ENCODE measurements at places on chromosomes 16 and 17.
A peak's percentile ranks its signal among the peaks of the same experiment; 100 is the strongest.

DNA sequence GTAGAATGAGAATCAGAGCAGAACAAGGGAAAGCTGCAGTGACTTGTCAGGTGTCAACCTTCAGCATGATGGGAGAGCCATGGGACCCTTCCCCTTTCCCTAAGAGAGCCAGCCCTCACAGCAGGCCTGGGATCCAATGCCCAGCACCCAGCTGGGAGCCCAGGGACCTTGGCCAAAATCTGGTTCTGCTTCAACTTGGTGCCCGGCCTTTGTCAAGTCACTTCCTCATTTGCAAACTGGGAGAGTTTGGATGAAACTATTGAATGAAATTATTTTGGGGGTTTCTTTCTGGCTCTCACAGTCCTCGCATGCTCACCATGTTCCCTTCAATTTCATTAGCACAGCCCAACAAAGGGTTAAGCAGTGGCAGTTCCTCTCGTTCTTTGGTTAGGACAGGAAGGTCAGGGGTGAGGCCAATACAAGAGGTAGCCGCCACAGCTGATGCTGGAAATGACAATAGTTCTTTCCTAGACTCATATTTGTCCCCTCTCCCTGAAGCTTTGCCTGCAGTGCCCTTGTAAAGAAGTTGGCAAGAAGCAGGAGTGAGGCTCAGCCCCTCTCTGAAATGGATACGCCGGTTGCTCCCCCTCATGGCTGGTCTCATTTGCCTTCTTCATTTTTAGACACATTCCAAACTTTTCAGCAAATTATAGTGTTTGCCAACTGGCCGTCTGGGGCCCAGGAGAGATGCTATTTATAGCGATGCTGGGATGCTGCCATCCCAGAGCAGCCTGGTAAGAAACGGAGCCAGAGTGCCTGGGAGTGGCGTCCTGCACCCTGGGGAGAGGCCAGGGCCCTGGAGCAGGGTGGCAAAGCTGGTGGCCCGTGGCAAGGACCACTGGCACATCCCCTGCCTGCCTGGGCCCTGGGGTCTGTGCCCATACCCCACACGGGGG lies 34.5 kb upstream of the MEOX1 start:
- DNase-seq, result no peak

DNA sequence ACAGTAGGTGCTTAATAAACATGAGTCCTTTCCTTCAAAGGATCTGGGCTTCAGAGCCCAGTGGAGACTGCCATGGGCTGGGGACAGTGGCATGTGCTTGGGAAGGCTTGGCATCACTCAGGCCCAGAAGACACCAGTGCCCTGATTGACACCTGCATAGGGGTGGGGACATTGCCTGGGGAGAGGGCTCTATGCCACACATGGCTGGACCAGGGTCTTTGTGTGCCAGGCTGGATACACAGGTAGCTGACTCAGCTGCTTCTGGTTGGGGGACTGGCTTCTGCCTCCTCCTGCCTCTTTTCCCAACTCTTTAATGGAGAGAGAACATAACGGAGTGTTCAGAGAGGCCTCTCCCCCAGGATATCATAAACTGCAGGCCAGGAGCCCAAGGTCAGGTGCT lies 93.1 kb upstream of the TMEM97 start:
- no peak for DNase-seq

DNA sequence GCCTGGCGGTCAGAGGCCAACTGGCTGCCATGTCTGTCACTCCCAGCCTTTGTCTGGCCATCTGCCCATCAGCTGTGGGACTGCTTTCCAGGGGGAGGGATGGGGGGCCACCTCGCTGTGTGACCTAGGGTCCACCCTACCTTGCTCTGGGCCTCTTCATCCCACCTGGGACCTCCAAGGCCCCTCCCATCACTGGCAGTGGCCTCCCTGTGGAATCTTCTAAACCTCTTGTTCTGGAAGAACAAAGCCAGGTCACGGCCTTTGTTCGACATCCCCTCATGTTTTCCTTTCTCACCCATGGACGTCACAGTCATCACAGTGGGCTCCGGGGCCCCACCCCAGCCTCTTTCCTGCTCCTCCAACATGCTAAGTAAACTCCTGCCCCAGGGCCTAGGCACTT lies 24.0 kb downstream of the SPNS2 start:
- no peak for DNase-seq

DNA sequence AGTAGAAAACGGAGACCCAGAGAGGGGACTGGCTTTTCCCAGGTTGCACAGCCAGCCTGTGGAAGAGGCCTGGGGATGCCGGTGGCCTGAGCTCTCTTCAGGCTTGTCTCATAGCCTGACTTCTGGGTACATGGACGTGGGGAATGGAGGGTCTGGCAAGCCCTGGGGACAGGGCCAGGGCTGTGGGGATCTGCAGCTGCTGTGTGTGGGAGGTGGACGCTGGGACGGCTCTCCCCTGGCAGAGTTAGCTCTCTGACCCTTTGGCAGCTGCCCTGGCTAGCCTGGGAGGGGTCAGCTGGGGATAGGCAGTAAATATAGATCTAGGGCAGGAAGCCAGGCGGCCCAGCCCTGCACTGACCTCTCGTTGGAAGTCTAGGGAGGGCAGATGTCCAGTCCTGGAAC lies 20.5 kb downstream of the SLC4A1 start:
- no peak for DNase-seq

- DNase-seq, result no peak
Observed at GRCh38 chr17:2218426-2218825, 85.2 kb downstream of the SMG6 start.

- no peak for DNase-seq
Observed at GRCh38 chr16:6104428-6104827, 1006.8 kb upstream of the EEF2KMT start.

- no peak for DNase-seq
Observed at GRCh38 chr16:17302620-17303019, 168.1 kb downstream of the XYLT1 start.

GRCh38 chr17:74975943-74976342 lies 3.4 kb upstream of the HID1 start:
- DNase-seq, result no peak

DNA sequence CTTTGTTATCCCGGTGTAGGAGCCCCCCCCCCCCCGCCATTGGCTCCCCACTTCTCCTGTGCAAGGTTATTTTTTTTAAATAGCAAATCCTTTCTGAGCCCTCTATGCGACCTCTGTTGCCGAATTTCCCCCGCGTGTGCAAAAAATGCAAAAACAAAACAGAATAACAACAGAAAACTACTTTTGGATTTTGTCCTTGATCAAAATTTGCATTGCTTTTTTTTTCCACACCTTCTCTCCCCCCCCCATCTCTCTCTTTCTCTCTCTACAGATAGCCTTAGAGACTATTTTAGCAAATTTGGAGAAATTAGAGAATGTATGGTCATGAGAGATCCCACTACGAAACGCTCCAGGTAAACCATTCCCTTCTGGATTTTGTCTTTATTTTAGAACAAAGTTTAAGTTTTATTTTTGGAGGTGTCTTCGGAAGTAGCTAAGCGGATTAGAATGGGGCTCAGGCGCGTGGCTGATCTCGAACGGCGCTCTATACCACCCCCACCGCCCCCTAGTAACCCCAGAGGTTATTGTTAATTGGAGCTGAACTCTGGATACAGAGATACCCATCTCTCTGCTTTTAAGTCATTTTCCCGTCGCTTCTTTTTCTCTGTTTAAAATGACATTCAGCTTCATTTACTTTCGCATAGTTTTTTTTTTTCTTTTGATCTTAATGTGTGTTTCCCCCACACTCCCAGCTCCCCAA lies 1.0 kb downstream of the MSI2 start:
- no peak for DNase-seq

DNA sequence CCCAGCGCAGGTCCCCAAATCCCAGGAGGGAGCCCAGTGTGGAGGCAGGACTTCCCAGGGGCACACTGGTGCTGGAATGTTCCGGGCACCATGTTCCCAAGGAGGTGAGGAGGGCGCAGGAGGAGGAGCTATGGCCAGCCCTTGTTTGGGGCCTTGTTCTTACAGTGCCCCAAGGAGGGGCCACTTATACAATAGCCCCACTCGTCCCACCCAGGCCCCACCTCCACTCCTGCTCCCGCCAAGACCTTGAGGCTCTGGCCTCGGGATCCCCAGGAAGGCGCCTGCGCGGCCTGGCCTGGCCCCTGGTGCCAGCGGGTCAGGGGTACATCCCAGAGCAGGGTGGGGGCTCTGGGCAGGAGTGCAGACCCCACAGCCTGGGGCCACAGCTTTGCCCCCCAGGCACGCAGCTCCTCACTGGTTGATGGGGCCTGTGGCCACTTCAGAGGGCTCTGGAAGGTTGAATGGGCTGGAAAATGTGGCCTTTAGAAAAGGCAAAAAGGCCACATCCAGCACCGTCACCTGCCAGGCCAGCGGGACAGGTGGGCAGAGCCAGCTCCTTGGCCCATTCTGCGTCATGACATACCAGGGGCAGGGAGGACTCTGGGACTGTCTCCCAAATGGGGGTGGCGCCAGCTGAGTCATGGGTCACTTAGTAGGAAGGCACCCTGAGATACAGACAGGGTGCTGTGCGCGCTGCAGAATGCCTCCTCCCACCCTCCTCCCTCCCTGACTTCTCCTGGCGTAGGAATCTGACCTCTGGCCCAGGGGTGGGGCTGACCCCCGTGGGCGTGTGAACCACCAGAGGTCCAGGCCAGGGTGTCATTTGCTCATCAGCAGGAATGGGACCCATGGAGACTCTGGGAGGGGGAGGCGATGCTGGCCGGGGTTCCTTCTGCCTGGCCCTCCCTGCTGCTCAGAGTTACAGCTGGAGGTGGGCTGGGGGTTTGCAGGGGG lies 32.3 kb upstream of the PVALEF start:
- DNase-seq, result no peak

DNA sequence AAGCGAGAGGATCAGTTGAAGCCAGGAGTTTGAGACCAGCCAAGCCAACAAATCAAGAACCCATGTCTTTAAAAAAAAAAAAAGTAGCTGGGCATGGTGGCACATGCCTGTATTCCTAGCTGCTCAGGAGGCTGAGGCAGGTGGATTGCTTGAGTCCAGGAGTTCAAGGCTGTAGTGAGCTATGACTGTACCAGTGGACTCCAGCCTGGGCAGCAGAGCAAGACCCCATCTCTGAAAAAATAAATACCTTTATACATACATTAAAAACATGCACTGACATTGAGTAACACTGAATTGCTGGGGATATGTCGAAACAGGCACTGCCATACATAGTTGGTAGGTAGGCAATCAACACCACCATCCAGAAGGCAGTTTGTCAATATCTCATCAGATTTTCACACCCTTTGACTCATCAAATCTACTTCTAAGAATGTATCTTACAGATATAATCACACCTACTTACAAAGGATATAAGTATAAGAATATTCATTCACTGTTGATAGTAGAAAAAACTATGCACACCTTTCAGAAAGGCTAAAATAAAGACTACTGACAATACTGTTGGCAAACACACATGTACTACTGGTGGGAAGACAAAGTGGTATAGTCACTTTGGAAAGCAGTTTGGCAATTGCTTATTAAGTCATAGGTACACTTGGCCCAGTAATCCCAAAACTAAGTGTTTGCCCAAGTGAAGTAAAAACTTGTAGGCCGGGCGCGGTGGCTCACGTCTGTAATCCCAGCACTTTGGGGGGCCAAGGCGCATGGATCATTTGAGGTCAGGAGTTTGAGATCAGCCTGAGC lies 6.4 kb upstream of the CEP20 start:
- DNase-seq, result no peak

DNA sequence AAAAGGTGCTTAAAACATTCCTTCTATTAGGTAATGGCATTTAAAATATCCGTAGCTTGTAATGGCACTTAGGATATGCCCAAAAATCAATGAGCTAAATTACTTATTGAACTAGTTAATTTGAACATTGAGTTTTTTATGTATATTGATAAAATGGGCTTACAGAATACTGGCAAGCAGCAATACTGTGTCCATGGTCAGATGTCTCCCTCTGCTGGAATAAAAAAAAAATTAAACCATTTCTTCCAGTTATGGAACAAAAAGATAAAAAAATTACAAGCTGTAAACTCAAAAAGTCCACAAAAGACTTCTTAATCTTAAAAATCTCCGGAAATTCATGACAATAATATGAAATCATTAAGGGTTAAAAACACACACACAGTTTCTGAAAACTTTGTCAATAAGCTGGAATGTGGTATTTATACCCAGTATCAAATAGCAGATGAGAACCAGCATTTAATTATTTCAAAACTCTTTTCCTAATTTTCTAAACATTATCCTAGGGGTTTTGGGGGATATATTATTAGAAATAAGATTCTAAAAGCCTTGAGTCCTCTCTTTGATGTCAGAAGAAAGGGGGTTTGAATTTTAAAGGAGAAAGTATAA lies 21.5 kb upstream of the PSMD7 start:
- DNase-seq, result peak; percentile 58

GRCh38 chr17:34095106-34095505 lies 160.0 kb upstream of the CCL2 start:
- DNase-seq, result no peak

DNA sequence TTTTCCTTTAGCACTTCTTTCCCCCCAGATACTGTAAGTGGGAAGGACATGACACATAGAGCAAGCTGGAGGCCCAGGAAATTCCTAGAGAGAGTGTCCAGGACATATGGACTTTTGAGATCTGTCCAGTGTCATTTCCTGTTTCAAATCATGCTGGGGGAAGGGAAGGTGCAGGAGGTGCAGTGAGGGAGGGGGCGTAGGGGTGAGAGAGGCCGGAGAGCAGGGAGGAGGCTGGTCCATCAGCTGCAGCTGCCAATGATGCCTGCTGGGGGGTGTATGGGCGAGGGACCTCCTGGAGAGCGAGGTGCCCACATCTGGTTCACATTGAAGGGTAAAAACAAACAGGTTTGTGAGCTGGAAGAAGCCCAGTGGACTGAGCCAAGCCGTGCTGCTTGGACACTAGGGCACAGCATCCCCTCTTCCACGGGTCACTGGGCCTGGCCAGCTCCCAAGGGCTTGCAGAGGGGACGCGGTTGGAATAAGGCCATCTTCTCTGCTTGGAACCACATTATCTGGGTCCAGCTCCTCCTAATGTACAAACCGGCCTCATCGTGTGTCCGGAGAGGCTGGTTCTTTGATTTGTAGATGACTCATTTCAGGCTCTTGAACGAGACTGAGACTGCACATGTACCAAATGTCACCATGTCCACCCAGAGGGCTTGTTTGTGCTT lies 70.4 kb upstream of the SMURF2 start:
- peak; percentile 53 for DNase-seq

DNA sequence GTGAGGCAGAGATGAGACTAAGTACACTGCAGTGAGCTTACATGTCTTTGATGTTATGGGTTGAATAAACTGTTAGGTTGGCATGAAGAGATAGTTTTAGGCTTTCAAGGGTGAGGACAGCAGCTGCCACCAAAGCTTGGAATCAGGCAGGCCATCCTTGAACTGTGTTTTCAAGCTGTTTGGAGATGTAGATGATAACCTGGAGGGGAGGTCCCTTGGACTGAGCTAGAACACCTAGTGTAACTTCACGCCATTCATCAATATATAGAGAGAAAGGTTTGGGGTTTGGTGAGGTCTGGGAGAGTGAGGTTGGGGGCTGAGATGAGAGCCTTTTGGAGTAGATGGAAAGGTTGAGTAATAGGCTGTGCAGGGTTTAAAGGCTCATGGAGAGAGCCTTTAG lies 2447.0 kb downstream of the TP53TG3F start:
- no peak for DNase-seq

DNA sequence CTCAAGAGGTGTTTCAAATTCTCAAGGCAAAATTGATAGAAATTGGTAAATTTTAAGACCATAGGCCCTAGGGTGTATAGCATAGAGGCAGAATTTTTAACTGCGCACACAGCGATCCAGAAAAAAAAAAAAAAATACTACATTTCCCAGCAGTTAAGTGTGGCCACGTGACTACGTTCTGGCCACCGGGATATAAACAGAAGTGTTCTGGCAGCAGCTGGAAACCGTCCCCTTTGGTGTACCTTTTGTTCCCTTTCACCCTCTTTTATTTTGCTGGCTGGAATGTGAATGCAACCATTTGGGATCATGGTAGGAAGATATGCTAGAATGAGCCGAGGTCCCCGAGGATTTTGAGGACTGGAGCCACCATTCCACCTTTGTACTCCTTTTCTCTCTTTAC lies 52.7 kb upstream of the AKAP1 start:
- DNase-seq, result peak; percentile 12

GRCh38 chr16:51922476-51922875 lies 624.5 kb downstream of the TOX3 start:
- DNase-seq, result no peak
